ENCODE measurements at places on chromosomes 3 and 15. TPM values are rescaled to one million over a fixed set of nuclear protein-coding genes. Genes with fewer than 3 reads are reported as not detected.

PRR23C gene
- total RNA-seq, result not detected

KCNMB3 gene
- 2.5 TPM for total RNA-seq

MAP6D1 gene
- total RNA-seq, result 10.2 TPM

GRCh38 chr15:68700455-68701123 is 120.1 kb downstream of the ANP32A start:
- DNase-seq, result peak; percentile 71

DNA sequence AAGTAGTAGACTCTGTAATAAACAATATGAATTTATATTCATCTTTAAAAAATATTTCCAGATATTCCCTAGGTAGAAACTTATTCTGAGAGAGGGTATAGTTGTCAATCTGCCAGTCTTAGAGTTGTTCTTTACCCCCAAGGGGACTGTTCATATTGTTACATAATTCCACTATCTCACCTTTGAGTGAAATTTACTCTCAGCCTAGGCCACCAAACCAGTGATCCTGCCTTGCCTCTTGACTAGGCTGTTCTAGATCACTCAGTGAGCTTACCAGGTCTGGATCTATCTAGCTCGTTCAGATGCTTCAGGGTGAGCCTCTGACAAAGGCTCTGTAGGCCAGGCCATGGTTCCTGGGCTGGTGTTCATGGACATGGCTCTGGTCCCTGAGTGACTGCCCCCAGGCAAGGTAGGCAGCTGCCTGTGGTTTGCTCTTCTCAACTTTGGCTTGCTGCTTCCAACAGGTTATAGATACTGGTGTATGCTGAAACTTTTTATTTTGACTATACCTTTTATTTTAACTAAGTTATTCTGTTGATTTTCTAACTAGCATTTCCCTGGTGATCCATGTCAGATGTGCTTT is 27.6 kb downstream of the ZNF592 start:
- DNase-seq, result no peak

DNA sequence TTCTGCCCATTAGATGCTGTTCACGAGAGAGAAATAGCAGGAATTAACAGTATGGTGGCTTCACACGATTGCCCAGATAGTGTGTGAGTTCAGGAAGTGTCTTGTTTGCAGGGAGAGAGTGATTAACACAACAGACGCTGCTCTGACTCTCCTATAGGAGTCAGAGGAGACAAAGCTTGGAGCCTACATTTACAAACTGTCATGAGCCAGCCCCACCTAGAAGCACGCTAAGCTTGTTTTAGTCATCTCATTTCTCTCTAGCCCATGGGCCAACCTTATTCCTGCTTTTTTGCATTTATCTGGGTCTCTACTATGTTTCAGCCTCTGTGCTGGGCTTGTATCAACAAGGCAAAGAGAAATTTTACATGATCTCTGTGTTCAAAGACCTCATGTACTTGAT is 128.3 kb upstream of the BFSP2 start:
- no peak for DNase-seq

- no peak for DNase-seq
Measured at GRCh38 chr15:44598892-44599291, 61.9 kb downstream of the EIF3J start.

DNA sequence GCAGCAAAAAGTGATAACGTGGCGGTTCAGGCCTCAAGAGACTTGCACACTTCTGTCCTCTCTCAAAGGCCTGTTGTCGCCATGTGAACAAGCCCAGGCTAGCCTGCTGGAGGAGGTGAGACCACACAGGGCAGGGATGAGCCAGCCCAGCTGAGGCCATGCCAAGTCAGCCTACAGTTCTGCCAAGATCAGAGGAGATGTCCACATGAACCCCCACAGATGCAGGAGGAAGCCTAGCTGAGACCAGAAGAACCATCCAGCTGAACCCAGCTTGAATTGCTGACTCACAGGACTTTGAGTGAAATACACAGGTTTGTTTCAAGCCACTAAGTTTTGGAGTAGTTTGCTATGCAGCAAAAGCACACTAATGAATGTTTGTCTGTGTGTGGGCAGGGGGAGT is 50.3 kb upstream of the SEC13 start:
- no peak for DNase-seq

DNA sequence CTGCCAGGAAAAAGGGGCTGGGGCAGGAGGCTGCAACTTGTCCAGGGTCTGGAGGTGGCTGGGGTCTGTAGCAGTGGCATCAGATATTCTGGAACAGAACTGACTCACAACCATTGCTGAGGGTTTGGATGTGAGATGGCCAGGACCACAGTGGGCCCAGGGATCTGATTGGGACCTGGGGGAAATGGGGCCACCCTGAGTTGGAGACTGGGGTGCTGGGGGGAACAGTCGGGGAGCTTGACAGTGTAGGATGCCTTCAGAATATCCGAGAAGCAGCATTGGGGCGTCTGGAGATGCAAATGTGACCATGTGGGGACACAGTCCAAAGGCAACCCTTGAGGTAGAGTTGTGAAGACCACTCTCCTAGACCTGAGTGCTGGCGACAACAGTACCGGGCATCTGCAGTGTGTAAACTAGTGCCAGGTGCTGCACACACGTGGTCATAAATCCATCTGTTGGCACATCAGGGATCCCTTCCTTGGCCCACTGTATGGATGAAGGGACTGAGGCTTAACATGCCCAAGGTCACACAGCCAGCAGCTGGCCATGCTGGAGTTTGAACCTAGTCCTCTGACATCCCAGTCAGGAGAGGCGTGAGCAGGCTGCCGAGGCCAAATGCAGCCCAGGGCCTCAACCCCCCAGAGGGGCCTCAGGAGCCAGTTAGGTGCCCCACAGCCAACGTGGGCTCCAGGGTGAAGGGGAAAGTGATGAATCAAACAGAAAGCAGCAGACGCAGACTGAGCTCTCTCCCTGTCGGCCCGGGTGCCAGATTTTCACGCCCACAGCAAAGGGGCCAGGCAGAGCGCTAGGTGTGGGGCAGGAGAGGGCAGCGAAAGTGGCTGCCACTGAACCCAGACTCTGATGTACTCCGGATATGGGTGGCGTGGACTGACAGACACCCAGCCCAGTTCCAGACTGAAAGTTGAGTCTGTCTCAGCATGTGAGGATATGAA is 18.8 kb downstream of the HEMK1 start:
- no peak for DNase-seq

DNA sequence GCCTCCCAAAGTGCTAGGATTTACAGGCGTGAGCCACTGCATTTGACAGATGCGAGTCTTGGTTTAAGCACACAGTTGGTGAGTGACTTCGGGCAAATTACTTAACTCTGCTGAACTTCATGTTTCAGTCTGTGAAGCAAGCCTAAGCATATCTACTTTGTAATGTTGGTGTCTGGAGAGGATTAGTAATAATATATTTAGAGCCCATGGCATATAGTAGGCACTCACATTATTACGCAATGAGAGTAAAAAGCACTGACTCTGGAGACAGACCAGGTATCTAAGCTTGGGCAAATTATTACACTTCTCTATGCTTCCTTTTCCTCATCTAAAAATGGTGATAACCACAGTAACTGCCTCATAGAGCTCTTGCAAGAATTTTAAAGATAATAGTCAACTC is 208.7 kb upstream of the P2RY1 start:
- DNase-seq, result no peak

- no peak for DNase-seq
Measured at GRCh38 chr3:41933154-41933676, 28.7 kb downstream of the ULK4 start.

GRCh38 chr3:126661532-126662364 is 6.8 kb upstream of the TXNRD3 start:
- DNase-seq, result no peak
